Epithelial cell of prostate (primary cell): ENCODE measurements at places on chromosomes 3 and 15.

GRCh38 chr3:108103040-108103751 lies 12.4 kb upstream of the CD47 start:
- DNase-seq, result no peak

DNA sequence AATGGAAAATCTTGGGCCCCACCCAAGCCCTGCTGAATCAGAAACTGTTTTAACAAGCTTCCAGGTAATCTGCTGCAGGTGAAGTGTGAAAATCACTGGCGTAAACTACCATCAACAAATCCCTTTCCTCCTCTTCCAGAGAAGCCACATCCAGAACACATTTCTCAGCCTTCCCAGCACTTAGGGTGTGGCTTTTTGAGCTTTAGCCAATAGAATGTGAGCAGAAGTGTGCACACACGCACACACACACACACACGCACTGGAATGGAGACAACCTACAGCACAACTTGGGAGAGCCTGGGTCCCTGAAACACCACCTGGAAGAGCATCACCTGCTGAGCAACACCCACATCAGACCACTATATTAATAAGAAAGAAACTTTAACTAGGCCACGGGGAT lies 98.6 kb downstream of the OSBPL10 start:
- no peak for DNase-seq

DNA sequence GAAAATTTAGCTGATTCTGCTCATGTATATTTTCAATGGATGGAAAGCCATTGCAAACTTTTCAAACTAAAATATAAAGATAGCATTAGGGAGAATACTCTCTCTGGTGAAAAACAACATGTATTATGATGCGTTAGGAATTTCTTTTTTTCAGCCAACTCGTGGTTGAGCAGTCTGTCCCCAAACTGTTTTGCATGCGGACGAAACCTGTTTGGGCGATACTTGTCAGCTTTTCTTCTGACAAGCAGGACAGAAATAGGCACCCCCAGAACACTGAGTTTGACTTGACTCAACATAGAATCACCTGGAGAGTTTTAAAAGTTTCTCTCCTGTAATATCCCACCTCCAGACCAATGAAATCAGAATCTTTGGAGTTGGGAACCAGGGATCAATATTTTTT lies 417.5 kb upstream of the TPRG1 start:
- no peak for DNase-seq

DNA sequence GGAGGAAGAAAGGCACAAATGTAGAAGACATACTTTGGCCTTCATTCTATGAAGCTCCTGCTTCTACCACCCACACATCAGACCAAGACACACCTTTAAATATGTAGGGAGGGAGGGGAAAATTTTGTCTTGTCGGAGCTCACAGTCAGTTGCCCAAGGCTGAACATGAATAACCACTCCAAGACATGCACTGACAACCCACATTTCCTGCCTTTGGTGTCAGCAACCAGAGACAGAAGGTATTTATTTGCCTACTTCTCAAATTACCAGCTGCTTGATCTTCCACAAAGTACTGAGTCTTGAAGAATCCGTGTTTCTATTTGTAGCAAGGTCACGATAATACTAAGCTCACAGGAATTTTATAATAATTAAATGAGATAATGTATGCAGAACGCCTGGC lies 169.7 kb downstream of the KCNMB2 start:
- DNase-seq, result peak; percentile 92

DNA sequence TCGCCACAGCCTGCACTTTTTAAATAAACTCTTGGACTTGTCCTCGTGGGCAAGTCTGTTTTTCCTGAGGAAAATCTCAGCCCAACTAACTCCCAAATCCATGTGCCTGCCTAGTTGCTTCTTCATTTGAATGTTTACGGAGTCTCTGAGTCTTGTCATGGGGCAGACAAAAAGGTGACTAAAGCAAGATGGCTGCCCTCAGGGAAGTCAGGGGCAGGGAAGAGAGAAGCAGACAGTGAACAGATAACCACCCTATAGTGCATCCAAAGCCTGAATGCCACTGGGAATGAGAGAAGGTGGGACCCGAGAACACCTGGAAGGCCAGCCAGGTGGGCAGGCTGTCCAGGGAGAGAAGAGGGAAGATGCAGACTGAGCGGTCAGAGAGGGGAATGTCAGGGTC lies 21.4 kb downstream of the CCDC12 start:
- no peak for DNase-seq

- DNase-seq, result no peak
Measured at GRCh38 chr3:152556731-152557254, 278.1 kb upstream of the P2RY1 start.

- DNase-seq, result no peak
Measured at GRCh38 chr3:43732747-43733425, 42.1 kb downstream of the ABHD5 start.

- DNase-seq, result no peak
Measured at GRCh38 chr3:17775073-17775472, 32.6 kb upstream of the TBC1D5 start.

DNA sequence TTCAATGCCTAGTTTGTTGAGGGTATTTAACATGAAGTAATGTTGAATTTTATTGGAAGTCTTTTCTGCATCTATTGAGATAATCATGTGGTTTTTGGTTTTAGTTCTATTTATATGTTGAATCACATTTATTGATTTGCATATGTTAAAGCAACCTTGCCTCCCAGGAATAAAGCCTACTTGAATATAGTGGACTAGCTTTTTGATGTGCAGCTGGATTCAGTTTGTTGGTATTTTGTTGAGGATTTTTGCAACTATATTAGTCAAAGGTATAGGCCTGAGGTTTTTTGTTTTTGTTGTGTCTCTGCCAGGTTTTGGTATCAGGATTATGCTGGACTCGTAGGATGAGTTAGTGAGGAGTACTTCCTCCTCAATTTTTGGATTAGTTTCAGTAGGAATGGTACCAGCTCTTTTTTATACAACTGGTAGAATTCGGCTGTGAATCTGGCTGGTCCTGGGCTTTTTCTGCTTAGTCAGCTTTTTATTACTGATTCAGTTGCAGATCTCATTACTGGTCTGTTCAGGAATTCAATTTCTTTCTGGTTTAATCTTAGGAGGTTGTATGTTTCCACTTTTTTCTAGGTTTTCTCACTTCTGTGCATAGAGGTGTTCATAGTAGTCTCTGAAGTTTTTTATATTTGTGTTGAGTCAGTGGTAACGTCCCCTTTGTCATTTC lies 209.8 kb upstream of the RBMS3 start:
- no peak for DNase-seq

- DNase-seq, result no peak
Measured at GRCh38 chr3:153370680-153371079, 208.7 kb downstream of the RAP2B start.

GRCh38 chr15:79023918-79024317 lies 66.7 kb downstream of the RASGRF1 start:
- DNase-seq, result no peak

GRCh38 chr3:120129051-120129450 lies 34.8 kb upstream of the GSK3B start:
- no peak for DNase-seq

DNA sequence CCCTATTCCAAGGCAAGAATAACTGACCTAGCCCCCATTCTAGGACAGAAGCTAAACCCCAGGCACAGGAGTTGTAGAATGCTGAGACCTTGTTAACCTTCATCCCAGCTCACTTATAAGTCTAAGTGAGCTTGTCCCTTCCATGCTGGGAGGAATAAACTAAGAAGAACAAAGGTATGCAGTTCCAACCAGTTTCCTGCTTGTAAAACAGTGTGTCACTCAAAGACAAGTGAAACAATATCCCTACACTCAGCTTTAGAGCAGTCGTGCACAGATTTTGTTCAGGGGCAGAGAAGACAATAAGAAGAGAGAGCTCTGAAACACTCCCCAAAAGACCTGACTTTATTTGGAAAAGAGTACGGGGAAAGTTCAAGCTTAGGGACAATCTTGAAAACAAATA lies 292.1 kb downstream of the CGGBP1 start:
- no peak for DNase-seq

DNA sequence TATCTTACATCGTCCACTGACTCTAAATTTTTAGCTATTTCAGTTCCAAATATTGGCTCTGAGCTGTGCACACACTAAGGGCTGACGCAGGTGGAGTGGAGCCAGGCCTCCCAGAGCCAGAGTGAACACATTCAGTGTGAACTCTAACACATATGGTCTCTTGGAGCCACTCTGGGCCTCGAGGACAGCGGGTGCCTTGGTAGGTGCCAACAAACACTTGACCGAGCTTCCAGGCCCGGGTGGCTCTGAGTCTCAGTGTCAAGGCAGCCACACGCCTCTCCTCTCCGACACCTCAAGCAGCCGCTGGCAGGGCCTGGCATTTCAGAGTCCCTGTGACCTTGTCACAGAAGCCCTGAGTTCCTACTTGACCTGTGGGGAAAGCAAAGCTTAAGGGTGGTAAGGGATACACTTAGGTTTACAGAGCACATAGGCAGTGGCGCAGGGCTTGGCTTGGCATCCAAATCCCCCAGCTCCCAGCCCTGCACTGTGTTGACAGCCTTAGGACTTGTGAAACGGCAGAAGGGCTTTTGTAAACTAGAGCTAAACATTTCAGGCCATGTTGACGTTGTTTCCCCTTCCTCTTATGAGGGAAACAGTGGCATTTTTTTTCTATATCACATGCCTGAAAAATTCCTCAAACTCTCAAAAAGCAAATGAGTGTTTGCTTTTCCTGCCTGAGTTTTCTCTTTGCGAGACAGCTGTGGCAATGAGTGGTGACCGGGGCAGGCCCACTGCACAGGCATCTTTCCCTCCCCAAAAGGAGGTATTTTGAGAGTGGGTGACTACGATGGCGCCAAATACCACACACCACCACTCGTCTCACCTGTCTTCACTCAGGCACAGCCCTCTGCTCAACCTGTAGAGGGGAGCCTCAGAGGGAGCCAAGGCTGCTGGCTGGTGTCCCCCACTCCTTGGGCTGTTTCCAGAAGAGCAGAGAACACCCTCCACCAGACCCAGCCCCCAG lies 60.8 kb downstream of the DAPK2 start:
- DNase-seq, result no peak

- no peak for DNase-seq
Measured at GRCh38 chr3:115986555-115987207, 363.4 kb downstream of the GAP43 start.

DNA sequence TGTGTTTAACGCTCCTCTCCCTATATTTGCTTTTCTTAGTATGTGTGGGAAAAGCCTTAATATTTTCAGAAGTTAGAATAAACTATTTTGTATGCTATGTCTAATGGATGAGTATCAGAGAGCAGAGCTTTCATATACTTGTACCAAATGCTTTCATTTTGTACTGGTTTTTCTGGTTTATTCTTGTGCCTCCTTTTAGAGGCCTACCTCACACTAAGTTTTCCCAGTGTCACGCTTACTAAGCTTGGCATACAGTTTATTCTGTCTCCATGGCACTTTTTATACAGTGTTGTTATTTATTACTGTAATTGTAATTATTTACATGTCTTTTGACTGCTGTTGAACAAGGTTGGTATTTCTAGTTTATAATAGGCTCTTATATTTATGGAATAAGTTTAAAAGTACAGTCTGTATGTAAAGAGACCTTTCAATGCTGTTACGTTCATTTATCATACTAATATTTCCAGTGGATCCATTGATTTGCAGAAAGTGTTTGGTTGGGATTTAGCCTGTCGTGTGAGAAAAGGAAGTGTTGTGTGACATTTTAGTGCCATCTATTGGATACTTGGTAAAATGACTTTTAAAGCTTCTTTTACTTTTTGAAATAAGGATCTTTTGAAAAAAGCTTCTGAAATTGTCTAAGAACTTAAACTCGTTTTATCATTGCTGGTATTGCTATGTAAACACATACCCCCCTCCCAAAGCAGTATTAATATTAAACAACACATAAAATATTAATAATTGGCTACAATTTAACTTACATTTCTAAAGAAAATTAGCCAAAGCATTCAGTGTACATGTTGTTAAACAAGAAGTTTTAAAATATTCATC lies 5.2 kb upstream of the EBLN2 start:
- no peak for DNase-seq

GRCh38 chr3:138011722-138012121 lies 1.8 kb downstream of the CLDN18 start:
- DNase-seq, result no peak

DNA sequence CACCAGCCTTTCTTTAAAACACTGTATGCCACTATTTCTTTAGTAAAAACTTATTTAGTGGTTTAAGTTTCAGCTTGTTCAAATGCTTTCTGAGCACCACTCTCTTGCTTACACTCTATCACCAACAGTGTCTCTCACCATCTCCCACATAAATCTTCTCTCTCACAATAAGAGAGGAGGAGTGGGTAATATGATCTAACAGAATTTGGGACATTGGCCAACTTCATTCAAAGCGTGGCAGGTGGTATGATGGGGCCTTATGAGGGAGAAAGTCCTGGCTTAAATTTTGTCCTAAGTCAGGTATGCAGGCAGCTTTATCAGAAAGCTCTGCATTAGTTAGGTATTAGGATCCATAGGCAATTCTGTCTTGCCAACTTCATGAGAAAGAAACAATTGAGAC lies 1132.5 kb downstream of the TUSC7 start:
- DNase-seq, result no peak

DNA sequence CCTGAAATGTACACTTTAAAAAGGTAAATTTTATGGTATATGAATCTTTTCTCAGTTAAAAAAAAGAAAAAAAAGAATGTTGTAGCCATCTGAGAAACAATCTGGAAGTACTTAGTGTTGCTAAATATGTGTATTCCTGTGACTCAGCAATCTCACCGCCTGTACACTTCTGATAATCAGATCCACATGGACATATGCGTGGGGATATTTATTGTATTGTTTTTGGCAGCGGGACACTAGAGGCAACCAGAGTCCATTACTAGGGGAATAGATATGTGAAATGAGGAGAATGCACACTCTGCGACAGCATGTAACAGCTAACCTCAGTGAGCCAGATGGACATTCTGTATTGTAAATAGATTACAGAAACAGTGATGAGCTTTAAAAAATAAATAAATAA lies 65.4 kb downstream of the AQP9 start:
- DNase-seq, result no peak

- no peak for DNase-seq
Measured at GRCh38 chr3:48077815-48078214, 61.6 kb upstream of the MAP4 start.
